ENCODE measurements at places on chromosomes 5 and 9. TPM values are rescaled to one million over a fixed set of nuclear protein-coding genes. Genes with fewer than 3 reads are reported as not detected.

DNA sequence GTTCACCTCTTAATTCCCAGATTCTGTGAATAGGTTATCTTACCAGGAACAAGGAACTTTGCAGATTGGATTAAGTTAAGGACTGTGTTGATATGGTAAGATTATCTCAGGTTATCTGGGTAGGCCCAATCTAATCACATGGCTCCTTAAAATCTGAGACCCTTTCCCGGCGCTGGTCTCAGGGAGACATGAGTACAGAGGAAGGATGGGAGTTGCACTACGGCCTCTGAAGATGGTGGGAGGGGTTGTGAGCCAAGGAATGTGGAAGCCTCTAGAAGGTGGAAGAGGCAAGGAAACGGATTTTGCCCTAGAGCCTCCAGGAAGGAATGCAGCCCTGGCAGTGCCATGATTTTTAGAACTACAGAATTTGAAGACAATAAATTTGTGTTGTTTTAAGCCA, 95.1 kb downstream of the AK8 start:
- DNase-seq = no peak

Gene SLC2A8
- total RNA-seq = 13.1 TPM

DNA sequence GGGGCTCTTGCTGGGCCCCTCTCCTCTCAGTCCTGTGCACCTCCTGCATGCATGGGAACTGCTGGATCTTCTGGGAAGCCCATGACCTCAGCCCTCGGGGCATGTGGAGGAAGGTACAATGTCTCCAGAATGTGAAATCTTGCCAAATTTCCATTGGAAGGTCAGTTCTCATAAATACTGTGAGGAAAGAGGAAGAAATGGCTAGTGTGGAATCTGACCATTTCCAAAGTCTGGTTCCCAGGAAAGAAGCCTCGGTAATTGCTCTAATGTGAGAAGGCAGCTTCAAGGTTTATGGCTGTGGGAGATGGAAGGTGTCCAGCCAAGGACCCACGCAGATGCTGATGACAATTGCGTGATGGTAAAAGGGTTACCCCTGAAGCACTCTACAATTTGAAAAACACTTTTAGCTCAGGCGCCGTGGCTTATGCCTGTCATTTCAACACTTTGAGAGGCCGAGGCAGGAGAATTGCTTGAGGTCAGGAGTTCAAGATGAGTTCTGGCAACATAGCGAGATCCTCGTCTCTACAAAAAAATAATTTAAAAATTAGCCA, 8.1 kb upstream of the IL17B start:
- DNase-seq = peak; percentile 55

Gene PRRX2
- 1.1 TPM for total RNA-seq

- DNase-seq = no peak
Observed at GRCh38 chr9:101427957-101428655, 7.5 kb downstream of the ALDOB start.

GRCh38 chr5:110441035-110441434, 285.4 kb downstream of the TMEM232 start:
- no peak for DNase-seq

GRCh38 chr5:143403334-143403592, 223 bp downstream of the NR3C1 start:
- no peak for DNase-seq

DNA sequence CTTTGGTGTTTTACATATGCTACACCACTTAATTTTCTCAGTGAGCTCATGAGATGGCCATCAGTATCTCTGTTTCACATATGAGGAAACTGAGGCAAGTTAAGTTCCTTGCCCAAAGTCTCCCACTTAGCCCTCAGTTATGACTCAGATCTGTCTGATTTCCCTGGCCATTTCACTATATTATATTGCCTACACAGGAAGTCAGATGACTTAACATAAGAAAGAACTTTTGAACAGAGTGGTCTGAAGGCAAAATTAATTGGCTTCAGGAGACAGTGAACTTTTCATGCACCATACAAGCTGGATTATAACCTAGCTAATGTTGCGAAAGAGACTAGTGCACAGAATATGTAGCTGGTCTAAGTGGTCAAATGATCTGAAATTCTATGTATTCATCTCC, 221.6 kb downstream of the NFIB start:
- no peak for DNase-seq

DNA sequence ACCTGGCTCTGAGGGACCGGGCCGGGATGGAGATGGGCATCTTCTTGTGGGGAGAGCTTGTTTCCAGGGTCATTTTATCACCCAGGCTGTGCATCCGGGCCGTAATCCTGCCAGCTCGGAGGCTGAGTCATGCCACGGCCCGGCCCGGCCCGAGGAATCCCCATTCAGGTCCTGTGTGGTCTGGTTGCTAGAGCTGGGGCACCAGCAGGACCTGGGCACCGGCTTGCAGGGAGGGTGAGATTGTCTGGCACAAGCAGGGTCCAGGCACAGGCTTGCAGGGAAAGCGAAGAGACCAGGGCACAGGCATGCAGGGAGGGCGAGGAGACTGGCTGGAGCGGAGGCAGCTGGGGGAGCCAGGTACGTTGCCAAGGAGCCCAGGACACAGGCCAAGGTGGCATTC, 106.8 kb downstream of the RXRA start:
- DNase-seq = no peak

Gene BTNL9
- 29.0 TPM for total RNA-seq

DNA sequence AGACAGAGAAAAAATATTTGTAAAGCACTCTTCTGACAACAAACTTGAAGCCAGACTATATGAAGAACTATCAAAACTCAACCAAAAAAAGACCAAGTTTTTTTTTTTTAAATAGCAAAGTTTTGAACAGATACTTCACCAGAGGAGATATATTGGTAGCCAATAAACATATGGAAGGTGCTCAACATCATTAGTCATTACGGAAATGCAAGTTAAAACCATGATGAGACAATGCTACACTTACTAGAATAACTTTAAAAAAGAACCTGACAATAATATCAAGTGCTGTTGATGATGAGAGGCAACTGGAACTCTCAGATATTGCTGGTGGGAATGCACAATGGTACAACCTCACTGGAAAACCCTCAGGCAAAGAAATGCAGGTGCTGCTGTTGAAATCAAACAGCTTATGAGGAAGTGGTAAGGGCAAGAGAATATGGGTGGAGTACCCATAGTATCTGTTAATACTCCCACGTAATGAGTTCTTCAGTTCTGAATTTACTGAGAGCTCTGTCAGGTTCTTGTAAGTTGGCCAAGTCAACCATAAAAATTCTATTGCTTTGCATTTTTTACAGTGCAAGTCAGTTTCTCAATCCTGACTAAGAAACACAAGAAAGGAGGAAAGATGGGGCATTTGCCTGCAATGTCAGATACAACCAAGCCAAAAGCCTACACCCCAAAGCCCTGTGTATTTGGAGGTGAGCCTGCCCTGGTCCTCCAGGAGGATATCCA, 87.3 kb upstream of the GNAQ start:
- no peak for DNase-seq

DNA sequence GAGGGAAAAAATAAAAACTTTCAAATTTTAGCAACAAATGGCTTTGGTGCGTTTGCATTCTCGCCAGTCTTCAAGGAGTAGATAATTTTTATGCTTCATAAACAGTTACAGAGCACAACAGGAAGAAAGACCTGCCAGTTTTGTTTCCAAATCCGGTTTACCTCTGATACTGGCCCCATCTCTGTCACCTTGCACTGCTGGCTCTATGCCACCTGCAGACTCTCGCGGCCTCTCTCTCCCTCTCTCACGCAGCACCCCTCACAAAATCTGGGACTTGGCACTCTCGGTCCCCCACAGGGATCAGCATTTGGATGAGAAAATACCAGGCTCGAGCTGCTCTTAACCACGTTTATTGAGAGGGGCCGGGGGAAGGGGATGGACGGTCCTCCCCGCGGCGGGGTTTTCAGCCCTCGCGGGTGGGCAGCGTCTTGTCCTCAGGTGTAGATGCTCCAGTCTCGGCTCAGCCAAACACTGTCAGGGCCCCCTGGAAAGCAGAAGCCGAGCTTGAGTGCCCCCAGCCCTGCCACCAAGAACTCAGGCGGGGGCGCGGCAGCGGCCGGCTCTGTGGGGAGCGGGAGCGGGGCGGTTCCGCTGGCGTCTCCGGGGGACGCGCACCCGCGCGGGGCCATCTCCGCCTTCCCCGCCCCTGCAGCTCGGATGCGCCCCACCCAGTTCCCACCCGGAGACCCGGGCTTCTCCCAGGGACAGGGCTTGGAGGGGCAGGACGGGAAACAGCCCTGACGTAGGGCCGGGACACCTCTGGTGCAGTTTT, 1.3 kb downstream of the SCGB3A1 start:
- no peak for DNase-seq

- DNase-seq = no peak
Observed at GRCh38 chr9:24245988-24246387, 299.7 kb downstream of the IZUMO3 start.

DNA sequence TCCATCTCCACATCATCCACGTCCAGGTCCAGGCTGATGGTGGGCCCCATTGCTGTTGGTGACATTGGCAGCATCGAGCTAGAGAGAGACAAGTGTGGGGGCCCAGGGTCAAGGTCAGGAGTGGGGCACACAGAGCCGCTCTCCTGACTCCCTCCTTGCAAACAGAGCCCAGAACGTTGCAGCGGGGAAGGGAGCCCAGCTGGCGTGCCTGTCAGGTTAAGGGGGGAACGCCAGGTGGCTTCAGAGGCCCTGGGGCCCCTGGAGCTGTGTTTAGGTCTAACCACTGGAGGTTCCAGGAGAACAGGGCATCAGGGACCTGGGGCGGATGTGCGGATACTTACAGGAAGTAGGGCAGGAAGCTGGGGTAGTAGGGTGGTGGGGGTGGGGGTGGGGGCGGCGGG, 7.5 kb downstream of the RNF44 start:
- DNase-seq = no peak

Gene GMCL2
- total RNA-seq = not detected

- no peak for DNase-seq
Observed at GRCh38 chr5:18534119-18534518, 899.9 kb downstream of the TAF11L14 start.

- no peak for DNase-seq
Observed at GRCh38 chr5:154766558-154767281, 11.5 kb downstream of the LARP1 start.

Gene HTR1A
- total RNA-seq = not detected

DNA sequence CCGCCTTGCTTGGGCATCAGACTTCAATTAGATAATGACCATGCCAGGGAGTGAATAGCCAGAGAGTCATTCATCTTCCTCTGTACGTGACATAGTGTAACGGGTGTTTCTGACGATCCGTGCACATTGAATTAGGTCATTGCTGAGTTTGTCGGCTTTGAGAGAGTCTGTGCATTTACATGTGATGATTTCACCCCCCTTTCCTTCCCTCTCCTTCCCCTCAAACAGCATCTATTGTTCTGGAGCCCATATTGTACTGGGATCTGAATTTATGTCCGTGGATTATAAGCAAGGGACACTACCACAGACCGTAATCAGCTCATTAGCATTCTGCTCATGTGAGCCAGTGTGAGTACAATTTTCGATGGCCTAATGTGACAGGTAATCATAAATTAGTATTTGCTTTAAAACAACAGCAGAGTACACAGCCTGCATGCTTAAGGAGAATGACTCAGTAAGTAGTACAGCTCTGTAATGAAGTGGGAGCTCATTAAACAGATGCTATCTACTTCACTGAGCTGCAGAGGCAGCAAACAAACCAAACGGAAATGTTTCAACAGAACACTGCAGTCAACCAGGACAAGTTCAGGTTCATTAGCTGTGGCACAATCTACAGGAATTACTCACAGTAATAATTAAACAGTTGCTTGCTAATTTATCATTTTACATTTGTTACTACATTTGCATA, 302.1 kb downstream of the CSNK1G3 start:
- no peak for DNase-seq

DNA sequence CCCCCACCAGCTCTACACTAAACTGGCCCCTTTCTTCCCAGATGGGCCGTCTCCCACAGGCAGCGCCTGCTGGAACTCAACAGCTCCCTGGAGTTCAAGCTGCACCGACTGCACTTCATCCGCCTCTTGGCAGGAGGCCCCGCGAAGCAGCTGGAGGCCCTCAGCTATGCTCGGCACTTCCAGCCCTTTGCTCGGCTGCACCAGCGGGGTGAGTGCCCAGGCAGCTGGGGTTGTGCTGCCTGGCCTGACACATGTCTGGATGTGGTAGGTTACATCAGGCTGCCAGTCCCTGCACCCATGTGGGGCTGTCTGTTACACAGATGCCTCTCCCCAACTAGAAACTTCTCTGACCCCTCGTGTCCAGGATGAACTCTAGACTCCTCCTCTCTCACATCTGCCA, 9.8 kb downstream of the NHP2 start:
- DNase-seq = peak; percentile 78

Gene PRLR
- 0.22 TPM for total RNA-seq

DNA sequence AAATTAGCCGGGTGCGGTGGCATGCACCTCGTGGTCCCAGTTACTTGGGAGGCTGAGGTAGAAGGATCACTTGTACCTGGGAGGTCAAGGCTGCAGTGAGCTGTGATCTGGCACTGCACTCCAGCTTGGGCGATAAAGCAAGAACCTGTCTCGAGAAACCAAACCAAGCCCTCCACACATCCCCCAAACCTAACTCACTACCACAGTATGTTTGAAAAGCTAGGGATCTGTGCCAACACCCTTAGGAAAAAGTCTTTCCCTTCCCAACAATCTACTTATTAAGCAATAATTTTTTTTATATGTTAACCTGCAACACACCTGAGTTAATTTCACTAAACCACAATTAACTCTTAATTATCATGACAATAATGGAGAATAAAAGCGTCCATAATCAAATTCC, 2.2 kb downstream of the UBTD2 start:
- DNase-seq = no peak

Gene CARTPT
- not detected for total RNA-seq

GRCh38 chr9:131593091-131593820, 47.9 kb downstream of the PRRT1B start:
- no peak for DNase-seq

DNA sequence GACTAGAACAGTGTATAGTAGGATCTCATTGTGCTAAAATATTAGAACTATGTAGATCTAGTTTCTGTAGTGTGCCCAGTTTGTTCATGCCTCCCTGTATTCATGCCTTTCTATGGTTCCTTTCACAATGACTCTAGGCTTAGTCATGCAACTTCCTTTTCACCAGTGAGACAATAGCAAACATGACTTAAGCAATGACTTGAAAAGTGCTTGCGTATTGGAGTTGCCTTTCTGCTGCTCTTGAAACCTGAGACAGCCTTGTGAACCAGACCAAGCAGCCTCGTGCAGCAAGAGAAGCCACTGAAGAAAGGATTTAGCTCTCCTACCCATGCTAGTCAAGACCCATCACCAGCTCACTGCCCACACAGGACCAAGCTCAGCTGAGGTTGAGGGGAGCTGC, 294.5 kb upstream of the TAS2R1 start:
- no peak for DNase-seq

GRCh38 chr5:142611154-142611553, 74.7 kb downstream of the FGF1 start:
- DNase-seq = peak; percentile 72

- DNase-seq = no peak
Observed at GRCh38 chr5:50738864-50739263, 72.4 kb downstream of the PARP8 start.

DNA sequence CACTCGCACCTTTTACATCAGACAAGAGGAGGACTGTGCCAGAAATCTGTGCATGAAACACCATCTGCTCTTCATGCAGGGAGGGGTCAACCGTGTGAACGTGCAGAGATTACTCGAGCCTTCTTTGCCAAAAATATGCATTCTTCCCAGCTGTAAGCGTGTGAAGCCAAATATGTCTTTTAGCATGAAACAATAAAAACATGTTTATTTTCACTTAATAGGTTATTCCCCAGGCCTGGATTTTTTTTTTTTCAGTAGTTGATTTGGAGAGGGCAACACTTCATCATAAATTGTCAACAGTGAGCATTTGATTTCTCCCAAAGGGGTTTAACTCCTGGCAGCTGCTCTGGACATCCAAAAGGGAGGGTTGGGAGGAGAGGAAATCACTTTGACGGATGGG, 23.8 kb downstream of the PLAC8L1 start:
- DNase-seq = no peak
